CD4-positive, alpha-beta T cell treated with Interleukin-2 at 100 ng/mL for 4 hours (primary cell): ENCODE measurements at places on chromosomes 5 and 9.
A peak's percentile ranks its signal among the peaks of the same experiment; 100 is the strongest.

GRCh38 chr5:149636861-149637246 lies 55.6 kb downstream of the ARHGEF37 start:
- DNase-seq, result peak; percentile 59

GRCh38 chr5:146753641-146754040 lies 124.9 kb downstream of the PPP2R2B start:
- DNase-seq, result no peak

- no peak for DNase-seq
Observed at GRCh38 chr9:5113523-5113922, 71.9 kb downstream of the INSL6 start.

GRCh38 chr9:112091810-112092209 lies 83.3 kb downstream of the SUSD1 start:
- no peak for DNase-seq

DNA sequence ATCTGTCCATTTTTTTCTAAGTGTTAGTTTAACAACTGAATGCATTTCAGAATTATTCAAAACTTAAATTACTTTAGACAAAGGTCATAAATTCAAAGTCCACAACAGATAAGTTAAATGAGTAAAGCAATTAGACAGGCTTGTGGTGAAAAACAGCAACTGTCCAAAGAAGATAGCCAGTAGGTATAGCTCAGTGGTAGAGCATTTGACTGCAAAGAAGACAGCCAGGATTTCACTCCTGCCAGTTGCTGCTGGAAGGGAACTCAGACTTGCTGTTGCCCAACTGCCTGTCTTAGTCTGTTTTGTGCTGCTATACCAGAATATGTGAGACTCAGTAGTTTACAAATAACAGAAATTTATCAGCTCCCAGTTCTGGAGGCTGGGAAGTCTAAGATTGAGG lies 10.0 kb downstream of the FANCC start:
- DNase-seq, result no peak

DNA sequence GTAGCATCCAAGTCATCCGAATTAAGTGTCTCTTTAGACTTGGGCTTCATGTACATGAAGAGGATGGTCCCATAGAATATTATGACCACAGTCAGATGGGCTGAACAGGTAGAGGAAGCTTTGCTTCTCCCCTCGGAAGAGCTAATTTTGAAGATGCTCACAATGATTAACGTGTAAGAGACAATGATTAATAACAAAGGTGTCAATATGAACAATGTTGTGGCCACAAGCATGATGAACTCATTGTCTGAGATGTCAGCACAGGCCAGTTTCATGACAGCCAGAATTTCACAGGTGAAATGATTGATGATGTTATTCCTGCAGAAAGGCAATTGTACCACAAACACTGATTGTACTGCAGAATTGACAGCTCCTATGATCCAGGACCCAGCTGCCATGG lies 626 bp downstream of the OR13C2 start:
- no peak for DNase-seq

DNA sequence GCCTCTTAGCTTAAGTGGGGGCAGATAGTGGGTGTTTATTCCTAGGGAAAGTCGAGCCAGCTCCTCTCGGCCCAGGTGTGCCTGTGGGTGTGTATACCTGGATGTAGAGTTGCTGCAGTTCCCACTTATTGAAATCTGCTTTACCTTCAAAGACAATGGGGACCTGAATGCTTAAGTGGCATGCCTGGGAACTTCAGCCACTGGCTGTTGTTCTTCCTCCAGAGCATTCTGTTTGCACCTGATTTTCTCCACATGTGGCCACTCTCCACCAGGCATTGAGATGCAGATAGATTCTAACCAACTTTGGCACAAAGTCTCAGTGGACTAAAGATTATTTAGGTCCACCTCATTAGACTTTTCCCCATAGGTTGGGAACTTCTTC lies 186.8 kb downstream of the ZNF462 start:
- DNase-seq, result no peak

DNA sequence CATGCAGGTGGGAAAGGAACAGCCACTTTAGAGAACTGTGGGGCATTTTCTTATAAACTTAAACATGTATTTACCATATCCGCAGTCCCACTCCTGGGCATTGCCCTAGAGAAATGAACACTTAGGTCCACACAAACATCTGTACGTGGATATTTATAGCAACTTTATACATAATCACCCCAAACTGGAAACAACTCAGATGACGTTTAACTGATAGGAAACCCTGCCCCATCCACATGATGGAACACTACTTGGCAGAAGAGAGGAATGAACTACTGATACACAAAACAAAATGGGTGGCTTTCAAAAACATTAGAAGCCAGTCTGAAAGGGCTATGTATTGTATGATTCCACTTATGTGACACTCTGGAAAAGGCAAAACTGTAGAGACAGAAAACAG lies 22.4 kb downstream of the ECM2 start:
- no peak for DNase-seq

DNA sequence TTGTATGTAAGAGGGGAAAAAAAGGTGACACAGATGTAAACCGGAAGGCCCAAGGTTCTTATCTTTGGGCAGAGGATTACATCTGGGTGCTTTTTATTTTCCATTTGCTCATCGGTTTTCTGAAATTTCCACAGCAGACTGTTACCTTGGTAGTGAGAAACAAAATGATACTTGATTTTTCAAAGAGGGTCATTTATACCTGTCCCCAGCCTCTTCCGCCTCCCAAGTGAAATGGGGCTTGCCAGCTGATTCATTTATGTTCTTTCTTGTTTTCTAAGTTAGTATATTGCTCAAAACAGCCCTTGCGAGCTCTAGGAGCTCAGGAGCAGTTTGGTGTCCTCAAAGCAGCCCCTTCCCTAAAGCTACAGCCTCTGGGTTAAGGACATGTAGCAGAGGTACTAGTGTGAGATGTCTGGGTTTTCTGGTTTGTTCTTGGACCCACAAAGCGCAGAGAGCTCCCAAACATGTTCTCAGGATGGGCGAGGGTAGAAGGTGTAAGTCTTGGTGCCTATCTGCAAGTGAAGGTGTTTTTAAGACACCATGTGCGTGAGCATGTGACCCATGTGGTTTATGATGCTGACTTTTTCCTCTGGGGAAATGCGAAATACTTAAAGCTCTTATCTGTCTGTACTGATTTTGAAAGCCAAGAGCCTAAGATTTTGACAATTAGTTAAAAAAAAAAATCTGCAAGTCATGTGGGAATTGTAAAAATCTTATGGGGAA lies 38.3 kb downstream of the DAPK1 start:
- no peak for DNase-seq

DNA sequence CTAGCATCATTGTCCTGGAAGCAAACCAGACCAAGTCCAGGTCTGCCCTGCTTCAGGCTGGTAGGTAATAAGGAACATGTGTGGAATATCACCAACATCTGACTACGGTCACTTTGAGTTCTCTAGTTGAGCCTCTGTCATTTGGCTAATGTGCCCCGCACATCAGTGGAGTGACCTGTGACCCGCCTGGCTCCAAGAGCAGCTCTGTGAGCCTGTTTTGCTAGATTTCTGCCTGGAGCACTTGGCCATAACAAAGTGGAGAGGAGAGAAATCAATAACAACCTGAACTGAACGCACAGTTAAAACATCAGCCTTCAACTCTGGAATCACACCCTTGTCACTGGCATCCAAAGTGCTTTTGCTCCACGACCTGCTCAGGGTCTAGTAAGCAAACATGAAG lies 115.7 kb downstream of the PPP2R2B start:
- no peak for DNase-seq

- no peak for DNase-seq
Observed at GRCh38 chr5:91297994-91298393, 85.1 kb downstream of the ARRDC3 start.

DNA sequence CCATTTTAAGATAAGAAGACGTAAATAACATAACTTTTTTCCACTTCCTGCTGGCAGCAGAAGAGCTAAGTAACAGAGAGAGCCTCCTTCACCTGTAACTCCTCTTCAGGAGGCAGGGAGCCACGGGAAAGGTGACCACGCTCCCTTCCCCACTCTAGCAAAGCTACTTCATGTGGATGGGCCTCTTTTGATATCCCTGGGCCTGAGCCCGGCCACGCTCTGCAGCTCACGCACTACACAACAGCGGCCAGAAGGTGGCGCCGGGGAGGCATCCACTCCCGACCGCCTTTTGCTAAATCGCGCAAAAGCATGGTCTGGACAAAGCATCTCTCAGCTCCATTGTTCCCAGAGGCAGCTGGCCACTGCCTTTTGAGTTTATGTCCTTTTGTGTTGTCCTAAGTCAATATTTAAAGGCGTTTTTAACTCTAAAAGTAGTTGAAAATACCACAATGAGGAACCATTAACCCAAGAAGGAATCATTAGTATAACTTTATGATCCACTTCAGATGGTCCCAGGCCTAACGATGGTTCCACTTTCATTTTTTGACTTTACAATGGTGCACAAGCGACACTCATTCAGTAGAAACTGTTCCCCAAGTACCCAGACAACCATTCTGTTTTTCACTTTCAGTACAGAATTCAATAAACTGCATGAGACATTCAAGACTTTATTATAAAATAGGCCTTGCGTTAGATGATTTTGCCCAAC lies 23.6 kb downstream of the CMBL start:
- DNase-seq, result peak; percentile 72

GRCh38 chr5:90944116-90944515 lies 385.5 kb downstream of the ADGRV1 start:
- no peak for DNase-seq

DNA sequence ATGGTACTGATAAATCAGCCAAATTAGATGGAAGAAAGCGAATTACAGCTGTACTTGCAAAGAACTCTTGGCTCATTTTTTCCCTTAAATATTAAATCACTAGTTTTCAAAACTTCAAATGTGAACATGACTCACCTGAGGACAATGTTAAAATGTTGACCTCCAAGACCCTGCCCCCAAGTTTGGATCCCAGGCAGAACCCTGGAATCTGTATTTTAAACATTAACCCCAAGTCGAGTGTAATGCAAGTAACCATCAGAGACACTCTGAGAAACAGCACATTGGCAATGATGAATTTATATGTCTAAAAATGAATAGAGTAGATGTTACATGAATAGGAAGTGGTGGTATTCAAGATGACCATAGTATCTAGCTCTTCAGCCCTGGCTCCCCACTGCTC lies 2.3 kb upstream of the CD274 start:
- DNase-seq, result no peak

- no peak for DNase-seq
Observed at GRCh38 chr5:171707442-171707792, 78.2 kb upstream of the SMIM23 start.

- DNase-seq, result no peak
Observed at GRCh38 chr9:91534374-91534773, 110.7 kb upstream of the NFIL3 start.

DNA sequence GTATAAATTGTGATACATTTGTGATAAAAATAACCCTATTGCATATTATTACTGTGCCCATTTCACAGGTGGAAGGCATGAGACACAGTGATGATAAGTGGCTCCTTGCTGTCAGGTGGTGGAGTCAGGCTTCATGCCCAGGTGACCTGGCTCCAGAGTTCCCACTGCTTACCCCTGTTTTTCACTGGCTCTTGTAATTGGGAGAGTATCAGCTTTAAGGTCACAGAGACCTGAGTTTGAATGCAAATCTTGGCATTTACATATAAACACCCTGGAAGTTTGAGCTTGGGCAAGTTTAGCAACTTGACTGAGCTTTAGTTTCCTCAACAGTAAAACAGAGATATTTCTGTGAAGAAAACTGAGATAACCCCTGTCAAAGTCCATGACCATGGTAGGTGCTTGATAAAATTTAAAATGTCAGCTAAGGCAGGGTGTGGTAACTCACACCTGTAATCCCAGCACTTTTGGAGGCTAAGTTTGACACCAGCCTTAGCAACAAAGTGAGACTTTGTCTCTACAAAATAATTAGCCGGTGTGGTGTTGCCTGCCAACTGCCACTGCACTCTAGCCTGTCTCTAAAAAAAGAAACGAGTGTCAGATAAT lies 29.2 kb downstream of the MAT2B start:
- DNase-seq, result no peak

GRCh38 chr5:98391921-98392625 lies 381.4 kb upstream of the RGMB start:
- no peak for DNase-seq

DNA sequence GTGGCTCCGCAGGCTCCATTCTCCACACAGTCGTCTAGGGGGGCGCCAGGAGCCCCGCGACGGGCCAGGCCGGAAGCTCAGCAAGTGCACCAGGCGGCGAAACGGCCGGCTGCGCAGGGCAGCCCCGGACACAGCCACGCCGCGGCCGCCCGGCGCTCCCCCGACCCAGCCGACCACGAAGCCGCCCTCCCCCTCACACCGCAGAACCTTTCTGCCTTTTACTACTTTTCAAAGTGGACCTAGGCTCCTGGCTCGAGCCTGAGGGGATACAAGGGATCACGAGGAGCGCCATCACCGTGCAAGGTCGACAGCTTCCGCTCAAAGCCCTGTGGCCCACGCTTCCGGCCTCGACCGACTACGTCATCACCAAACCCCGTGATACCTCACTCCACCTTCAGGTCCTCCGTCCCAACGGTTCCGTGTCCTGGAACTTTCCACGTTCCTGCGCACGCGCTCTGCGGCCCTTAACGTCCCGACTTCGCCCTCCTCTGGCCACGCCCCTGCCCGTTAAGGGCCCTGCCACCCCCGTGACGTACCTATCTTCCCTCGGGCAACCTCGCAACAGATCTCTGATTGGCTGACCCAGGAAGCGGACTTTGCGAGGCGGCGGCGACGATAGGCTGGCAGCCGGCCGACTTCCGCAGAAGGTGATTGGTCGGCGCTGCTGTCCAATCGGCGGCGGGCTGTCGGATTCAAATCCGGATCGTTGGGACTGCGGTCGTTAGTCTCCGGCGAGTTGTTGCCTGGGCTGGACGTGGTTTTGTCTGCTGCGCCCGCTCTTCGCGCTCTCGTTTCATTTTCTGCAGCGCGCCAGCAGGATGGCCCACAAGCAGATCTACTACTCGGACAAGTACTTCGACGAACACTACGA lies at the start of gene CKS2:
TSS of gene CKS2 (plus strand) at position 721 of the 871 bp plus-strand sequence. CDS start at position 819, 98 bp downstream.
- DNase-seq, result peak; percentile 100

- peak; percentile 4 for DNase-seq
Observed at GRCh38 chr9:104780796-104781395, 17.0 kb downstream of the NIPSNAP3B start.

DNA sequence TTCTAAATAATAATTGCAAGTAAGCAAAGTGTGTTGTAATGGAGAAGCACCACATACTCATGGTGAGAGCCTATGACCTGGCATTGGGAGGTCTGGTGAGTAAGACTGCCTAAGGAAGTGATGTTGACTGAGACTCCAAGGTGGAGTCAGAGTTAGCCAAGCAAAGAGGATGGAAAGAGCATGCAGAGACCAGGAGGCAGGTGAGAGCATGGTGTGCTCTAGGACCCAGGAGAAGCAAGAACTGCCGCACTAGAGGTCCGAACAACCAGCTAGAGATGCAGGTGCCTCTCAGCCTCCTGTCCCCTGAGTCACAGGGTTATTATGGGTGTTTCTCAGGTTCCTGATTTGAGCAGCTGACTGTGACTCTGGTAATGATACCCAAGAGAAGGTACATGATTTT lies 27.3 kb downstream of the ANP32B start:
- DNase-seq, result no peak

GRCh38 chr9:119793218-119793617 lies 424.0 kb upstream of the BRINP1 start:
- DNase-seq, result no peak

- no peak for DNase-seq
Observed at GRCh38 chr9:11338130-11338529, 725.3 kb upstream of the PTPRD start.
